AG09319 (cell line): ENCODE measurements at places on chromosomes 3 and 15.

DNA sequence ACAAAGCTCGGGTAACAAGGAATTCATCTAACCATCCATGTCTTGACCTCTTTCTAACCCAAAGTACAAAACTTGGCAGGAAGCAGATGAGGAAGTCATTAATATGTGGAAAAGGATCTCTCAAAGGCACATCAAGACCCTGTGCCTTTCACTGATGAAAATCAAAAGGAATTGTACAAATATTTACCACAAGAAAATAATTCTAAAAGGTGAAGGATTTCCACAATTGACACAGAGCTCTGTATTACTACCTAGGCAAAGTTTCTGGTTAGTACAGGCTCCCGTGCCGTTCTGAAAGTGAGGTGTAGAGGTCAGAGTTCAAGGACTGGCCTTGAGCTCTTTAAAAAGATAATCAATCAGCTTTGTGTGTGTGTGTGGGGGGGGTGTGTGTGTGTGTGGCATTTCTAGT lies 239.7 kb upstream of the ICE2 start:
- no peak for DNase-seq

GRCh38 chr3:149581681-149582370 lies 76.0 kb downstream of the WWTR1 start:
- no peak for DNase-seq

DNA sequence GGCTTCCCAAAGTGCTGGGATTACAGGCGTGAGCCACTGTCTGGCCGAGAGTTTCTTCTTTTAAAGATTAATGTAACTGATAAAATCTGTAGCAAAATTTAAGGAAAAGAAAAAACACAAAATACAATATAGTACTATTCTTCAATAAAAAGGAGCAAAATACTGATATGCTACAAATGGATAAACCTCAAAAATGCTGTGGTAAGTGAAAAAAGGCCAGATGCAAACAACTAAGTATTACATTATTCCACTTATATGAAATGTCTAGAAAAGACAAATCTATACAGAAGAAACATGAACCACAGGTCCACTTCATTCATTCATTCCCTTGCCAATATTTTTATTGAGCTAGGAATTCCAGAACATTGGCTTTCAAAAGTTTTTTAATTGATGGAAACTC lies 299.5 kb downstream of the CTNNB1 start:
- no peak for DNase-seq

GRCh38 chr15:40452296-40453090 lies 11.7 kb downstream of the BAHD1 start:
- no peak for DNase-seq

GRCh38 chr3:9815986-9816385 lies 5.9 kb downstream of the TTLL3 start:
- no peak for DNase-seq

GRCh38 chr3:10466186-10466585 lies 39.2 kb downstream of the ATP2B2 start:
- no peak for DNase-seq

DNA sequence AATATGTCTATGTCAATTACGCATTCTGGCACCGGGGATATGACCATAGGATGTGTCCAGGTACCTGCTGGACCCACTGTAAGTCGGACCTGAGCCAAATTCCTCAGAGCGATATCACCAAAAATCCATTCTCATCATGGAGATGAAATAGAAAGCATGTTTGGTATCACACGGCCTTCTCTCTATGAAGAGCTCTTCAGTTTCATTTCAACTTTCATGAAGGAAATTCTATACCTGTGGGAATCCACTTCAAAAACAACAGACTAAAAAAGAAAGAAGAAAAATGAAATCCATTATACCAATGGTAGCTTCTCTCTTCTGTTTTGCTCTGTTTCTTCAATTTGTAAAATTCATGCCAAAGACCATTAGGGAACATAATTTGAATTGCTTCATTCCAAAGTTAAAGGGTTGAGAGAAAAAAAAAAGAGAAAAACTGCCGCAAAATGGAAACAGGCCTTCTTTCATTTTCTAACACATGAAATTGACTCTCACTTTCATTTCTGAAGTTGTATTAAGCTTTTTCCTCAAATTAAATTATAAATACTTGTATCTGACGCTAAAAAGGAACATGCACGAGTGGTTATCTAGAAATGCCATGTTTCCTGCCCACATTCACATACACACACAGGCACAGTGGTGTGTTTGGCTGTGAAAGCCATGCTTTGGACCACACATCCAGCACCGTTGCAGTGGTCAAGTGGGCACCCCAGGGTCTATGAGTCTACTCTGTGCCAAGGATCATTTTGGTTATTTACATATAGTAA lies 46.9 kb upstream of the DIPK2A start:
- no peak for DNase-seq

DNA sequence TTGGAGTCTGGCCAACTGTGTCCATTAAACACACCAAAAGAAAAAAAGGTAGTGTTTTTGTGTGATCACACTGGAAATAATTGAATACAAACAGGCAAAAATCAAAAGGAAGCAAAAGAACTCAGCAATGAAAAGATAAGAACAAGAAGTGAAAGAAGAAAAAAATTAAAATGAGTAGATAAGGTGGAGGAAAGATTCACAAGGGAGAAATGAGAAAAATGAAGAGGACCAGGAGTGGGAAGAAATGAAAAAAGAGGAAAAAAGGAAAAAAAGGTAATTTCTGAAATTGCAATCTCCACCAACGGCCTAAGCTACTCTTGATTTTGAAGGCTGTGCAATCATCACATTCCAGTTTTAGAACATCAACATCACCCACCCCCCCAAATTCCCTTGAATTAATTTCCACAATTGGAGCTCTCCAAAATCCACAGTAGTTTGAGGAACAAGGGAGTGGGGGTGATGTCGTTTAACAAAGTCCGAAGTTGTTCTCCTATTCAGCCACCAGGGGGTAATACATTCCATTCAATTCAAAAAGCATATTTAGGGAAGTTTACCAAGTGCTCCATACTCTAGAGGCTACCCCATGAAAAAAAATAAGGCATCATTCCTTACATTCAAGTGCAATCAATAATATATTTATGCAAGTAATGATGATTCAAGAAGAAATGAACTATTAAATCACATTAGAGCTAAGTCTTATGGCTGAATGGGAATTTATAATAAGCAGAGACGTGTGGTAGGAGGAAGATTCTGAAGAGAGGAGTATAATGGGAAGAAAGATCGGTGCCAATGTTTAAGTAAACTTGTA lies 37.4 kb downstream of the ZNF860 start:
- peak; percentile 24 for DNase-seq

- no peak for DNase-seq
These were observed 46.4 kb downstream of the TNFAIP8L3 start for GRCh38 chr15:51048308-51048707.
